Globus pallidus (tissue), 1 donor: ENCODE measurements at places on chromosomes 12 and 14.
A peak's percentile ranks its signal among the peaks of the same experiment; 100 is the strongest.

GRCh38 chr14:37969511-37969979 lies 238.2 kb upstream of the SSTR1 start:
- no peak for DNase-seq

DNA sequence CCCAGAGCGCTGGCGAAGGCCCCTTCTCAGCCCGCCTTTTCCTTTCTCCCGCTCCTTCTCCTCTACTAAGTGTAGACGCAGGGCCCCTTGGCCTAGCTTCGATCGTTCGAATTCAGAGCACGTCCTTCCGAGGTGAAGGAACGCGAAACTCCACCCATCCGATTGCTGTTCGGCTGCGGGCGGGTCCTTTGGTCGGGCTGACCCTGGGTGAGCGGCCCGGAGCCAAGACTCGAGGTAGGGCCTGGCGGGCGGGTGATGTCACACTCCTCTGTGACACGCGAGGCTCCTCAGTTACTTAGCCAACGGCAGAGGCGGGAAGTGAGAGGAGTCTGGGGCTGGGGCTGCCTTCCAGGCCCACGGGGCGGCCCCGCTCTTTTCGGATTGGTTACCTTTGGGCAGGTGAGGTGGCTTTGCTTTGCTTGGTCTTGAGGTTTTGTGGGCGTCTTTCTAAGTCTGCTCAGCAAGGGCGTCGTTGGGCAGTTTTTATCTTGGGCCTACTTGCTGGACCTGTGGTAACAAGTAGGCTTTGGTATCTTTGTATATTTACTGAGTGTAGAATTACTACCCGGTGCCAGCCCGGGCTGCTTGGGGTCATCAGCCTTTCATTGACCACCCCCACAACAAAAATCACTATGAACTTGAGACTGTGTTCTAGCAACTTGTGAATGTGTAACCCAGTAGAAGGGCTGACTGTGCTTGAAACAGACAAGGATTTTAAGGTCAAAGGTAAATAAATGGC lies 694 bp downstream of the TMBIM6 start:
- peak; percentile 20 for DNase-seq

DNA sequence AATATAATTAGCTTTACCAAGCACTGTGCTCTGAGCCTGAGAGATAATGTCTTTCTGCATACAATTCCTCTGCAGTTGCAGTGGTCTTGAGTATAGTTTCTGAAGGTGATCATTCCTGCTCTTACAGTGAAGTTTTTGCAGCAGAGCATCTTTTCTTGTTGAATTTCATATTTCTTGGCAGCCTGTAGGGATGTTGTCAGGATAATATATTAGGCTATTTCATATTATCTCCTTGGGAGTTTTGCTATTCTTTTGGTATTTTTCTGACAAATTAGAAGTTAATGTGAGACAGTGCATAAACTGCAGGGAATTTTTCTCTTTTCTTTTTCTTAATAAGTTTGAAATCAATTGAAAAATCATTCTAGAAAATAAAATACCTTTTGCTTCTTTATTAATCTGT lies 1502.6 kb upstream of the FLRT2 start:
- DNase-seq = no peak

GRCh38 chr14:90191154-90191553 lies 65.2 kb upstream of the PSMC1 start:
- no peak for DNase-seq

GRCh38 chr12:24854017-24854416 lies 94.9 kb downstream of the BCAT1 start:
- no peak for DNase-seq

DNA sequence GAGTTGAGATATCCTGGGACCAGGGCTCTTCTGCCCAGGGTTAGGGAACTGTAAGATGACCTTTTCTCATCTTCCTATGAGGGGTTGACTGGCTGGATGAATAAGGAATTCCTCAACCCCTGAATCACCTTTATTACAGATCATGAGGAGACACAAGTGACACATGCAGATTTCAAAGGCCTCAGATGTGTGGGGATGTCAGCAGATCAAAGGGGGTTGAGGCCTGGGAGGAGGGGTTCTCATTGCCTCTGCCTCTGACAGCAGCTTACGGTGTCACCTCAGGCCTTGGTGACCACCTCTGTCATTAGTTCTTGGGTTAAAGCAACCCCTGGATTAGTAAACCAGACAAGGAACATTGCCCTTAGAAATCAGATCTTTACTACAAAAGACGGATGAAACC lies 2.1 kb upstream of the KRT72 start:
- no peak for DNase-seq

GRCh38 chr14:54805070-54805444 lies 97.6 kb downstream of the GCH1 start:
- DNase-seq = no peak

GRCh38 chr12:3564861-3565260 lies 73.9 kb downstream of the PRMT8 start:
- DNase-seq = no peak

DNA sequence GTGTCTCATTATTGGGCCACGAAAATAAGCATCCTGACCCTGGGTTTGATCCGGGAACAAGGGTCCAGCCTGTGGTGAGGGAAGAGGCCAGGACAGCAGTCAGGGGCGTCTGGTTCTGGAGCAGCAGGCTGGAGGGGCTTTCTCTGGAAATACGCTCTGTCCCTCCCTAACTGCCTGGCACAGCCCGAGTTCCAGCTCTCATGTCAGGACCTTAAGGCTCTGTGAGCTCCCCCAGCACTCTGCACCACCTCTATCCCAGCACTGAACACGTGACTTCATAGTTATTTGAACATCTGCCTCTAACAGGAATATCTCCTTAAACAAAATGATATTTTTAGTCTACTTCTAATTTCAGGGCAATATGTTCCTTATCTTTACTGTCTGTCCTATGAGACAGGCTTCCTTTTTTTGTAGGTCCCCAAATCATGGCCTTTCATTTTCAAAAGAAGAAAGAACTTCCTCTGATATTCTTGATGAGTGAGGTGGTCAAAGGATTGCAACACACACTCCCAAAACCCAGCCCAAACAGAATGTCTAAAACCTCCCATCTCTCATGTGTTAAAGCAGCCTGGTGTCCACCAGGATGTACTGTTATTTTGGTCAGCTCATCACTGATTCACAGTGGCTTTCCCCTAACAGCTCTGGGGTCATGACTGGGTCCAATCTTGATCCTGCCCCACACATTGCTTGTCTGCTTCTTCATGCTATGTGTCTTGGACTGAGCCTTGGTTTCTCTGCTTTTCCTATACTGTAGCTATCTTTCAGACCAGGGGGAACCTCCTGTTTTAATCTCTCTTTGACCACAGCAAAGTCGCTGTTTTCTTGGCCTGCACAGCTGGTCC lies 9.7 kb downstream of the AQP6 start:
- DNase-seq = no peak
